ENCODE measurements at places on chromosomes 12 and 14. TPM values are rescaled to one million over a fixed set of nuclear protein-coding genes. Genes with fewer than 3 reads are reported as not detected.

PTHLH gene
- 2.4 TPM for total RNA-seq

TAS2R20 gene
- 4.6 TPM for total RNA-seq

FAM222A gene
- 1.3 TPM for total RNA-seq

TAS2R30 gene
- 11.1 TPM for total RNA-seq

FGF6 gene
- total RNA-seq = not detected

MUCL1 gene
- total RNA-seq = 95.6 TPM

ORAI1 gene
- 6.0 TPM for total RNA-seq

NOS1 gene
- total RNA-seq = under 0.01 TPM

HCAR3 gene
- total RNA-seq = 0.96 TPM

BEST3 gene
- total RNA-seq = not detected

EPYC gene
- not detected for total RNA-seq

DMAC2L gene
- 20.3 TPM for total RNA-seq

KHNYN gene
- total RNA-seq = 63.9 TPM

Measured in breast epithelium (tissue), 4 donors.